ENCODE measurements at places on chromosomes 2 and 18. TPM values are rescaled to one million over a fixed set of nuclear protein-coding genes. Genes with fewer than 3 reads are reported as not detected.

DNA sequence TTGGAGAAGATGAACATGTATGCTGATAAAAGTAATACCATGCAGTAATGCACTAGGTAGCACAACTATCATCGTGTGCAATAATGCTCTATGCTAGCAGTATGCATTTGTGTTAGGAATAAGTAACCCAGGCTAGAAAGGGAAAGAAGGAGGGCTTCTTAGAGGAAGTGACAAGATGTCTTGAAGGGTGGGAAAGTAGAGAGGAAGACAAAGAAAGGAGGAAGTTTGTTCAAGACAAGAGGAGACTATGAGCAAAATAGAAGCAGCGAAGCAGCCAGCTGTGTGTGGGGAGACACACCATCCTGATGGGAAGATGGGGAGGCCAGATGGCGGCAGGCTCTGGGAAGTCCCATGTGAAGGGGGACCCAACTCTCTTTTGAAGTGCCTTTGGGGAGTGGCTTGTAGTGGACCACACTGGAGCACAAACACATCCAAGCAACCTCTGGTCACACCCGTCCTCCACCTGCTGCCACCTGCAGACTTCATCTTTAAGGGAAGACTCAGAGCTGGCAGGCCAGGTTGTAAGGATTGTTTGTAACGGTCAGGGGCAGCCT is 39.9 kb upstream of the INHBB start:
- no peaks in the 10 kb centered on the region for H3K4me1 ChIP-seq
- no peak for DNase-seq
- H3K36me3 ChIP-seq: no peaks in the 10 kb centered on the region

- H3K4me1 ChIP-seq: no peaks in the 10 kb centered on the region
- no peaks in the 10 kb centered on the region for H3K36me3 ChIP-seq
- DNase-seq: no peak
- H3K4me3 ChIP-seq: no peak overlapping the region
These were observed 9.9 kb upstream of the NFATC1 start for GRCh38 chr18:79385708-79386341.

DNA sequence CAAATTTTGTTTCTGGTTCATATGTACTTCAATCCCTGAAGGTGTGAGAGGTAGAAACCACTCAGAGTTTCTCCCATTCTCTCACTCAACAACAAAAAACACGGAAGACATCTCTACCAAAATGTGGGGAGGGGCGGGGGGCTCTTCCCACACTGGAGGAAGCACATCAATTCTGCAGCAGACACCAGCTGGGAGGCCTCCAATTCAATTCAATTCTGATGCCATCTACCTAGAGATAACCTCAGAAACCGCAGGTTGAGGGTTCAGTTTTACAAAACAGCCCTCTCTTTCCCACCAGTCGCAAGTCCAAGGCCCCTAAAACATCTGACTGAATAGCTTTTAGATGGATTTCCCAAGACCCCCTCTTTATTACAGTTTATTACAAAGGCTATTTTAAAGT is 7.0 kb upstream of the MCFD2 start:
- no peak overlapping the region for H3K27ac ChIP-seq
- DNase-seq: no peak
- no peaks in the 10 kb centered on the region for H3K4me1 ChIP-seq
- no peaks in the 10 kb centered on the region for H3K27me3 ChIP-seq
- H3K4me3 ChIP-seq: no peak overlapping the region

DNA sequence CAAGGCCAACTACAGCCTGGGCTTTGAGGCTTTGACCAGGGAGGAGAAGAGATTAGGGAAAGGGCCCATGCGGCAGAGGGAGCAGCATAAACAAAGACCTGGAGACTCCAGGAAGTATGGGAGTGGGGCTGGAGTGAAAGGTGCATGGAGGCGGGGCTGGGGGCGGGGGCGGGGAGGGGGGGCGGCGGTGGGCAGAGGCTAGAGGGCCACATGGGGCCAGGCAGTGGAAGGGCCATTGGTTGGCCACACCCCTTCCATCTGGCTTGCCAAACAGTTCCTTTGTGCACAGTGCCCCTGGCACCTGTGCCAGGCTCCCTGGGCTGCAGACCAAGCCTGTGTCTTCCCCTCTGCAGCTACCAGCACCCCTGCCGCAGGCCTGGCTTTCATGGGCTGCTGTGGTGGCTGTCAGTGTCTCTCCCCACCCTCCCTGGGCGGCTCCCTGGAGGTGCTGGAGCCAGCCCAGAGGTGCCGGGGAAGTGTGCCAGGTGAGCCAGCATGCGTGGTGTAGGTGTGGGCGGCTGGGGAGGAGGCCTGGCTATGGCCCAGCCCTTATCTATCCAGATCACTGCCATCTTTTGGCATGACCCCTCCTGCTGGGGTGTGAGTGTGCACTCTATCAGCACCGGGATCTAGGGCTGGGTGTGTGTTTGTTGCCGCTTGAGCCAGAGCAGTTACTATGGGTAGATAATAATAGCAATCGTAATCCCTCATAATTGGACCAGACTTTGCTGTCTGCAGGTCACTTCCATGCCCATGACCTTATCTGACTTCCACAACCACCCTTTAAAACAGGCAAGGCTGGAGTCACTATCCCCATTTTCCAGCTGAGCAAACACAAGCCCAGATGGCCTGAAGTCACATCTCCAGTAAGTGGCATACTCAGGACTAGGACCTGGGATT is 30.5 kb downstream of the DNMT3A start:
- H3K36me3 ChIP-seq: no peaks in the 10 kb centered on the region
- peaks cover 96% of the 10 kb centered on the region for H3K4me1 ChIP-seq
- H3K27ac ChIP-seq: peak overlapping the region; percentile 17
- H3K4me3 ChIP-seq: no peak overlapping the region
- peak; percentile 65 for DNase-seq
- H3K27me3 ChIP-seq: no peaks in the 10 kb centered on the region

DNA sequence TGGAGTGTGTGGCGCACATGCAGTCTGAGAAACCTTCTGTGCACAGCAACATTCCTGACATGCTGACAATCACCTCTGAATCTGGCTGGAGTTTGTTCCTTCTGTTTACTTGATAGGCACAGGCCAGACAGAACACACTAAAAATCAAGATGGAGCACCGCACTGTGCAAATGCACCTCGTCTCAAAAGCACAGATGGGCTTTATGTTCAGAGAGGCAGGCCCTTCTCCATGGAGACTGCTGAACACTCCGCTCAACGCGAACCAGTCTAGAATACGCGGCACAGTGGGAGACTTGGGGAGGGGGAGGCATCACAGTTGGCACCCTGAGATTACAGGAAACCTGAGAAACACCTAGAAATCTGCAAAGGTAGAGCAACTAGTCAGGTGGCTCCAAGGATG is 58.4 kb upstream of the DNMT3A start:
- no peaks in the 10 kb centered on the region for H3K27me3 ChIP-seq
- H3K36me3 ChIP-seq: no peaks in the 10 kb centered on the region
- DNase-seq: no peak
- H3K27ac ChIP-seq: no peak overlapping the region

DNA sequence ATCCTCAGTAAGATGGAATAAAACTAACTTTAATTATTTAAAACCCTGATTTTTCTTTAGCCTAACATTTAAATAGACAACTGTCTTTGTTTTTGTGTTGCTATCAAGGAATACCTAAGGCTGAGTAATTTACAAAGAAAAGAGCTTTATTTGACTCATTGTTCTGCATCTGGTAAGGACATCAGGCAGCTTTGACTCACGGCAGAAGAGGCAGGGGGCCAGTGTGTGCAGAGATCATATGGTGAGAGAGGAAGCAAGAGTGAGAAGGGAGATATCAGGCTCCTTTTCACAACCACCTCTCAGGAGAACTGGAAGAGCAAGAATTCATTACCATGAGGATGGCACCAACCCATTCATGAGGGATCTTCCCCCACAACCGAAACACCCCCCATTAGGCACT is 64.6 kb upstream of the TFPI start:
- H3K4me3 ChIP-seq: no peak overlapping the region
- H3K4me1 ChIP-seq: no peaks in the 10 kb centered on the region
- no peaks in the 10 kb centered on the region for H3K27me3 ChIP-seq

GRCh38 chr2:223027442-223027841 is 24.5 kb upstream of the KCNE4 start:
- H3K4me3 ChIP-seq: no peak overlapping the region
- DNase-seq: no peak
- H3K36me3 ChIP-seq: no peaks in the 10 kb centered on the region
- no peaks in the 10 kb centered on the region for H3K4me1 ChIP-seq
- no peaks in the 10 kb centered on the region for H3K27me3 ChIP-seq
- no peak overlapping the region for H3K27ac ChIP-seq

DNA sequence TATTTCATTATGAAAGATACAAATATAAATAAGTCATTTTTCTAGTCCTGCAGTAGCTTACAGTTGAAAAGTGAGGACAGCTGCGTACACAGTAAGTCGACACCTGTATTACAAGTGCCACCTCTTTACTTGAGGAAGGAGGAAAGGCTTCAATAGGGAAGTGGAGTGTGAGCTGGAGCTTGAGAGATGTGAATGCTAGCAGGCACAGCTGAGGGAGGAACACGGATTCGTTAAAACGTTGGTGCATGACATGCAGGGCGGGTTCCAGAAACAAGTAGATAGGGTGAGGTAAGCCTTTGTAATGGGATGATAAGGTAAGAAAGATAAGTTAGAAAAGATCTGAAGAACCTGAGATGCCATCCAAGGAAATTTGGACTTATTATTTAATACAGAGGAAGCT is 98.1 kb upstream of the CSRNP3 start:
- no peak for DNase-seq
- H3K27ac ChIP-seq: no peak overlapping the region
- no peaks in the 10 kb centered on the region for H3K36me3 ChIP-seq
- no peaks in the 10 kb centered on the region for H3K4me1 ChIP-seq
- no peaks in the 10 kb centered on the region for H3K27me3 ChIP-seq

GRCh38 chr2:215020283-215020682 is 118.1 kb downstream of the ABCA12 start:
- H3K4me1 ChIP-seq: no peaks in the 10 kb centered on the region
- H3K36me3 ChIP-seq: no peaks in the 10 kb centered on the region
- H3K27me3 ChIP-seq: no peaks in the 10 kb centered on the region
- H3K27ac ChIP-seq: no peak overlapping the region
- DNase-seq: no peak
- no peak overlapping the region for H3K4me3 ChIP-seq

DNA sequence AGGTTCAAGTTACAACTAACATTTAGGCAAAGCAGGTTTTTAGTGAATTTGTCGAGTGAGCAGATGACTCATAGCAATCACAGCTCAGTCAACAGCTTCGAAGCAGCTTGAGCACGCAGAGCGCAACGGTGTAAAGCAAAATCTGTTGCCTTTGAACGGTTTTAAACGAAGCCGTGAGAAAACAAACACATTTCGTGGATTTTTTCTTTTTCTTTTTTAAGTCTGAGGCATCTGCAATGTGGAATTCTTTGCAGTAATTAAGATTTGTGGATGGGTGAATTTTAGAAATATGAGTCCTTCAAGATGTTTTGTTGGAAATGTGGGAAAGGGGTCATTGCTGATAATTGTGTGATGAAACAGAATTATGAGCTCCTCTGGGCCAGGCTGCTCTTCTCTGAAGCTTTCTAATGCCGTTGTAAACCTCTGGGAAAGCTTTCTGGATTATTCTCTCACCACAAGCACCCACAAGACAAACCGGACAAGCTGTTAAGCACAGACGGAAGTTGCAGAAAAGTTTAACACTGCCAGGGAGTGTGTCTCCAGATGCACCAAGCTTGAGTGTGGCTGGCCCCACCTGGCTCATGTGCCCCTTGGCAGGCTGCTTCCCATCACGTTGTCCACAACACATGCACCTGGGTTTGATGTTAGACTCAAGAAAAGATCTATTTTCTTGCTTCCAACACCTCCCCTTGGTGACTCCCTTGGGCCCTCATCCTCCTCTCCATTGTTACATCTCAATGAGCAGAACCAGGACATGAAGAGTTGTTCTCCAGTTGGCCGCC is 224.7 kb downstream of the ACKR3 start:
- no peak for DNase-seq
- H3K4me3 ChIP-seq: no peak overlapping the region

DNA sequence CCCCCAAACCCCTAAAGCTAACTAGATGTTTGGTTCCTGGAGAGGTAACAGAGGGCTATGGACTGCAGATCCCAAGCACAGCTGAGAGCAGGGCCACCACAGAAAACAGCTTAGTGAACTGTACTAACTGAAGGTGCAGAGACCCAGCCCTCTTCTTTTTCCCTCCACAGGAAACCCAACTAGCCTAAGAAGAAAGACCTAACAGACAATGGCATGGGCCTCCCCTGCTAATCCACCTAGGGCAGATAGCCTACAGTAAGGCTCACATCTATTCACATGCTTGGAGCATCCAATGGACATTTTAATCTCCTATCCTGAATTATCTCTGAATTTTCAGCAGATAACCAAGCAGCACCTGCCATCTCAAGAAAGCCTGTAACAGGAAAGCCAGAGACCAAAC is 8.8 kb upstream of the FECH start:
- peaks cover 30% of the 10 kb centered on the region for H3K36me3 ChIP-seq
- no peaks in the 10 kb centered on the region for H3K4me1 ChIP-seq
- no peak overlapping the region for H3K27ac ChIP-seq
- H3K4me3 ChIP-seq: no peak overlapping the region
- no peaks in the 10 kb centered on the region for H3K27me3 ChIP-seq
- DNase-seq: no peak

- peak overlapping the region; percentile 59 for H3K27ac ChIP-seq
- H3K36me3 ChIP-seq: no peaks in the 10 kb centered on the region
- H3K4me3 ChIP-seq: peak overlapping the region; percentile 39
- no peaks in the 10 kb centered on the region for H3K27me3 ChIP-seq
- H3K4me1 ChIP-seq: peaks cover 30% of the 10 kb centered on the region
These were observed 619 bp downstream of the GALM start for GRCh38 chr2:38666556-38666910.

GRCh38 chr2:189350540-189351209 is 90.6 kb upstream of the WDR75 start:
- H3K27ac ChIP-seq: peak overlapping the region; percentile 41
- no peaks in the 10 kb centered on the region for H3K27me3 ChIP-seq
- H3K36me3 ChIP-seq: no peaks in the 10 kb centered on the region
- DNase-seq: no peak
- H3K4me3 ChIP-seq: no peak overlapping the region

GRCh38 chr2:95799892-95800291 is 191.7 kb downstream of the ANKRD36C start:
- H3K27ac ChIP-seq: no peak overlapping the region
- no peaks in the 10 kb centered on the region for H3K36me3 ChIP-seq
- H3K27me3 ChIP-seq: no peaks in the 10 kb centered on the region
- no peak overlapping the region for H3K4me3 ChIP-seq
- no peak for DNase-seq
- no peaks in the 10 kb centered on the region for H3K4me1 ChIP-seq

DNA sequence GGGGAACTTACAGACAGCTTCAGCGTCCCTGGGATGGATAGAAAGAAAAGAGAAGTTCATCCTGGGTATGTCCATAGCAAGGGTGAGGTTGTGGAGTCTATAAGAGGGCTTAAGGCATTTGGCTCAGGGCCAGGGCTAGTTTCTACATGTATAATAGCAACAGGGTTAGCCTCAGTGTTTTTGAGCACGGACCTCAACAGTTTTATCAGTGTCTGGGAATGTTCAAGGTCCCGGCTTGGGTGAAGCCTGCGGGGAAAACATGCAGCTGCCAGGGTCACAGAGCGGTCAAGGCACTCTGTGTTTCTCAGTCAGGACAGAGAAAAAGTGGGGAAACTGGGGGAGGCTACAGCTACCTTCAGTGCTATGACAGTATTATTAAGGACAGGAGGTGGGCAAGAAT is 427.7 kb upstream of the HS6ST1 start:
- H3K36me3 ChIP-seq: no peaks in the 10 kb centered on the region
- H3K27me3 ChIP-seq: no peaks in the 10 kb centered on the region
- H3K4me3 ChIP-seq: no peak overlapping the region
- no peak for DNase-seq
- no peaks in the 10 kb centered on the region for H3K4me1 ChIP-seq

The TMEFF2 gene
- total RNA-seq: not detected

The MEIS1 gene
- total RNA-seq: 50.7 TPM

The ATP6V1C2 gene
- total RNA-seq: 3.4 TPM

The NGEF gene
- total RNA-seq: not detected

The FAM110C gene
- 2.4 TPM for total RNA-seq

The CPO gene
- total RNA-seq: 0.46 TPM

The MC5R gene
- total RNA-seq: not detected

The OSBPL1A gene
- total RNA-seq: 67.2 TPM

The POTEC gene
- total RNA-seq: not detected

The COLEC11 gene
- total RNA-seq: 7.2 TPM

Data from heart right ventricle (tissue), 16 donors.